ENCODE measurements at places on chromosomes 7 and 10.

DNA sequence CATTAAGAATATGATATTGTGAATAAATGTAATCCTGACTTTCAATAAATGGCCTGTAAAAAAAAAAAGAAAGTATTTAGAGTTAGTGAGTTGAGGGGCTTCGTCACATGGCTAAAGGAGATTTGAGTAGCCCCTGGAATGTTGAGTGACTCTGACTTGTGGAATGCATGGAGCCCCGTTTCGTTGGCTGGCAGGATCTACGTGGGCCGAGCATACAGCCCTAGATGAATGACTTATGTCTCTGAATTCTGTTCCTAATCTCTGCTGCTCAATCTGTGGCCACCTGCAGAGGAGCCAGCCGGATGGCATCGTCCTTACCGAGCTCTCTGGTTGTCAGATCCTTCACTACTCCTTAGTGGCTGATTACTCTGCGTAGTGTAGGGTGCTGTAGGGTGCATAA lies 155.7 kb downstream of the MGMT start:
- no peaks in the 10 kb centered on the region for H3K4me1 ChIP-seq
- H3K27ac ChIP-seq = no peak overlapping the region
- H3K27me3 ChIP-seq = no peaks in the 10 kb centered on the region
- no peaks in the 10 kb centered on the region for H3K36me3 ChIP-seq
- no peak for DNase-seq

- no peak for DNase-seq
- no peaks in the 10 kb centered on the region for H3K27me3 ChIP-seq
- H3K4me1 ChIP-seq = no peaks in the 10 kb centered on the region
- no peak overlapping the region for H3K27ac ChIP-seq
- H3K36me3 ChIP-seq = peaks cover under 1% of the 10 kb centered on the region
These were observed 62.8 kb upstream of the GJD4 start for GRCh38 chr10:35542303-35542702.

DNA sequence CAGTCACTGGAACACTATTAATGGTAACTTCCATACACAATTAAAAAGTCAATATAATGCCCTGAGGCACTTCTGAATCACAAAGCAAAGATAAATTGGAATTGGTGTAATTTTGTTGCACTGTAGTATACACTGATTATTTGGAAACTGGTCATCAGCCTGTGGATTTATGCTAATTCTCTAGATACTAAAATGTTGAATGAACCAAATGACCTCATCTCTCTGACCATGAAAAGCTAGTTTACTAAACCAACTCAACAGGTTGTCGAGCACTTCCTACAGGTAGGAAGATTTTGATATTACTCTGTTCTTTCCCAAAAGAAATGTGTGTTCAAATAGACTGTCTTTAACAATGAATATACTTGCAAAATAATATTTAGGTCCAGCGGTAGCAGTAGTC lies 5.3 kb downstream of the NRP1 start:
- no peak overlapping the region for H3K4me3 ChIP-seq
- H3K27ac ChIP-seq = no peak overlapping the region
- no peaks in the 10 kb centered on the region for H3K36me3 ChIP-seq
- no peaks in the 10 kb centered on the region for H3K27me3 ChIP-seq
- DNase-seq = no peak

DNA sequence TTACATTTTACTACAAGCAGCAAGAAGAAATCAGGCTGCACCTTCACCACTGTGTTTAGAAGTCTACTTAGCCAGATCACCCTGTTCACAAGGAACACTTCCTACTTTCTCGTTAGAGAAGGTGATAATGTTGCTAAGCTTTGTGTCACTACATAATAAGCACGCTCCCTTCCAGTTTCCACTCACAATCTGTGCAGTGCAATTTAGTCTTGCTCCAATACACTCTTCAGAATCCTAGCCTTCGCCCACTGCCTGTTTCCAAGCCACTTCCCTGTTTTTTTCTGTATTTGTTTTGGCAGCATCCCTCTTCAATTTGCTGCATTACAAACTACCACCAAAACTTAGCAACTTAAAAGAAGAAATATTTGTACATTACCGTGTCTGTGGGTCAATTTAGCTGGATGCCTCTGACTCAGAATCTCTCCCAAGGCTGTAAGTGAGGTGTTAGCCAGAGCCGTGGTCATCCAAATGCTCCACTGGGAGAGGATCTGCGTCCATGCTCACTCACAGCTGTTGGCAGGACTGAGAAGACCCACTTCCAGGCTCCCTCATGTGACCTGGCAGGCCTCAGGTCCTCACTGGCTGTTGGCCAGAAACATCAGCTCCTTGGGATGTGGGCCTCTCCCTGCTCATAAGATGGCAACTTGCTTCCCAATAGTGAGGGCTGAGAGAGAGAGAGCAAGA lies 110.4 kb downstream of the PON1 start:
- H3K36me3 ChIP-seq = no peaks in the 10 kb centered on the region
- H3K27ac ChIP-seq = no peak overlapping the region

DNA sequence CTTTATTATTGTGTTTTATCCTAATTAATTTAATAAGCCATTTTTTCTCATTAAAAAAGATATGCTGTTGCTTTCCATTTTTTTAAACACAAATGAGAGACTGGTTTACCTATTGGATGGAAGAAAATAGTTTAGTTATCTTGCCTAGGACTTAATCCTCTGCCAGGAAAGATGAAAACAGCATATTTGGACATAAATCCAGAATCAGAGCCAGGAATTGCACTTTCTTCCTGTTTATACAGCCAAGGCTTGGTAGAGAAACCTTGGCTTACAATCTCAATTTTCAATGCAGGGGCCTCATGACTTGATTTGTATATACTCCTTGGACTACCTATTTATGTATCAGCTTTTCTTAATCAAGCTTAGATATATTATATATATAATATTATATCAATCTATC lies 618.8 kb upstream of the SEMA3D start:
- no peak for DNase-seq
- H3K4me3 ChIP-seq = no peak overlapping the region
- no peak overlapping the region for H3K27ac ChIP-seq
- no peaks in the 10 kb centered on the region for H3K4me1 ChIP-seq
- H3K27me3 ChIP-seq = no peaks in the 10 kb centered on the region

DNA sequence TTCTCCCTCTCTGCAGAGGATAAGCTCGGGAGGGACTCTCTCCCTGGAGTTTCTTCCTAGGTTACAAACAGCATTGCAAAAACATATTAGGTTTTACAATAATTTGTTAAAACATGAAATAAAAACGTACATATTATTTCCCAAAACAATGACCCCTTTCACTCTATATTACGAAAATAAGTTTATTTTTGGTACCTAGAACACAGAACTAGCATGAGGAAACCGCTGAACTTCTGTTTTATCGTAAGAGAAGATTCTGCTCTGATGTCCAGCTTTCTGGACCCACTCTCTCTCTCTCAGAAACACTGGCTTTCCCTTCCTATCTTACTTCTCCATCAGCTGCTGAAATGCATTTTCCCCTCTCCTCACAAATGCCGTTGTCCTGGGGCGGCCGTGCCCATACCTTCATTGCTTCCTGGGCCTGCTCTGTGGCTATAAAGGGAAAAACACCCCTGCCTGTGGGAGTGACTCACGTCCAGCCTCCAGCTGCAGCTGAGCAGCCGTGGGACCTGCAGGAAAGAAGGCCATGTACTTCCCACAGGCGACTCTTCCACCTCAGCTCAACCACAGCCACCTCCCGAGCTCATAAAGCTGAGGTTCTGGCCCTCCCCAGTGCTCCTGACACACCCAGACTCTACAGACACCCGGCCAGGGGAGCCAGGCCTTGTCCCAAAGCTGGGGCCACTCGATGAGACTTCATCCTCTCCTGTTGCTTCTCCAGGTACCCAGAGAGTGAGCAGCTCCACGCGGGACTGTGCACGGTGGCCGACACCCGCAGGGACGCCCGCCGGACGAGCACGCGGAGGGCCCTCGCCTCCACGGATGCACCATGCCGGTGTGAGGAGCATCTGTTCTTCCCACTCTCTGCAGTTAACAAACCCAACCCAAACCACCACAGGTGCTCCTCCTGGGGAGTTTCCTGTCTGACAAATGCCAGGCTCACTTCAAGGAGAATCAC lies 3.1 kb downstream of the GPER1 start:
- no peaks in the 10 kb centered on the region for H3K4me1 ChIP-seq
- no peaks in the 10 kb centered on the region for H3K36me3 ChIP-seq
- no peak overlapping the region for H3K27ac ChIP-seq
- no peak for DNase-seq
- H3K27me3 ChIP-seq = no peaks in the 10 kb centered on the region
- H3K4me3 ChIP-seq = no peak overlapping the region

GRCh38 chr10:96222441-96222840 lies 48.9 kb downstream of the BLNK start:
- H3K4me1 ChIP-seq = no peaks in the 10 kb centered on the region
- no peaks in the 10 kb centered on the region for H3K27me3 ChIP-seq
- H3K4me3 ChIP-seq = no peak overlapping the region
- no peak for DNase-seq
- no peak overlapping the region for H3K27ac ChIP-seq

GRCh38 chr10:28716748-28717147 lies 39.4 kb downstream of the BAMBI start:
- H3K4me3 ChIP-seq = no peak overlapping the region
- no peak for DNase-seq
- H3K4me1 ChIP-seq = no peaks in the 10 kb centered on the region
- H3K36me3 ChIP-seq = no peaks in the 10 kb centered on the region
- peaks cover 4% of the 10 kb centered on the region for H3K27me3 ChIP-seq

DNA sequence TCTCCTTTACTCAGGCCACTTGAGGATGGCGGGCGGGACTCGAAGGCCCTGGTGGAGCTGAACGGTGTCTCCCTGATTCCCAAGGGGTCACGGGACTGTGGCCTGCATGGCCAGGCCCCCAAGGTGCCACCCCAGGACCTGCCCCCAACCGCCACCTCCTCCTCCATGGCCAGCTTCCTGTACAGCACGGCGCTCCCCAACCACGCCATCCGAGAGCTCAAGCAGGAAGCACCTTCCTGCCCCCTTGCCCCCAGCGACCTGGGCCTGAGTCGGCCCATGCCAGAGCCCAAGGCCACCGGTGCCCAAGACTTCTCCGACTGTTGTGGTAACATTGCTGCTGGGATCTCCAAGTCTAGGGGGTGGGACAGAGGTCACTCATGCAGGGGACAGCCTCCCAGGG lies 65.7 kb downstream of the GTF2IRD1 start:
- H3K4me1 ChIP-seq = no peaks in the 10 kb centered on the region
- no peak overlapping the region for H3K27ac ChIP-seq
- peaks cover 94% of the 10 kb centered on the region for H3K36me3 ChIP-seq
- H3K27me3 ChIP-seq = no peaks in the 10 kb centered on the region

DNA sequence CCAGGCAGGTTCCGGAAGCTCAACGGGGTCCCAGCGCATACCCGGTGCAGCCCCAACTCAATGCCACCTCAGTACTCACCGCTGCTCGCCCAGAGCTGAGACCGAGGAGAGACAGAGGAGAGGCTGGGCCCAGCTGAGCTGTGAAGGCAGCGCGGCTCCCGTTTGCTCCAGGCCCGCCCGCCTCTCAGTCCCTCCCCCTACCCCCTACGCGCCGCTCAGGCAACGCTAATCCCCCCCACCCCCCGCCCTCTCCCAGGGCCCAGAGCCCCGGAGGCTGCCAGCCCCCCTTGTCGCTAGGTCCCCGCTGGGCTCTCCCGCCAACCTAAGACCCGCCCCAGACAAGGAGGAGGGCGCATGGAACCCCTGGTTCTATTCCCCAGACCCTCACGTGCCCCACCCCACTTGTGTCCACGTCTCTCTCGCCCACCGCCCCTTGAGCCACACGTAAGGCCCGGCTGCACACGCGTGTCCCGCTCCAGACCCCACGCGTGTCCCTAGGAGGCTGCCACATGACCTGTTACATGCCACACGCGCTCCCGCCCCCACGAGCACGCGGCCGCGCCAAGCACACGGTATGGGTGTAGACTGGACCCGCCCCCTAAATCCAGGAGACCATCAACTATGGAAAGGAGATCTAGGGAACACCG lies at the start of gene PSD:
Gene PSD, minus strand, starts transcription at position 164 of the 647 bp plus-strand sequence. CDS start 1,747 bp downstream, outside the sequence.
- peaks cover 55% of the 10 kb centered on the region for H3K4me1 ChIP-seq
- peak within 1 kb of the TSS; percentile 81 for H3K4me3 ChIP-seq
- no peaks in the 10 kb centered on the region for H3K36me3 ChIP-seq

GRCh38 chr10:106268000-106268399 lies 896.5 kb downstream of the SORCS1 start:
- no peak for DNase-seq
- H3K27me3 ChIP-seq = no peaks in the 10 kb centered on the region
- no peak overlapping the region for H3K27ac ChIP-seq
- no peak overlapping the region for H3K4me3 ChIP-seq
- H3K4me1 ChIP-seq = no peaks in the 10 kb centered on the region
- H3K36me3 ChIP-seq = no peaks in the 10 kb centered on the region

- H3K27ac ChIP-seq = no peak overlapping the region
- H3K36me3 ChIP-seq = no peaks in the 10 kb centered on the region
These were observed 130.4 kb upstream of the MEOX2 start for GRCh38 chr7:15816835-15817426.

- H3K4me1 ChIP-seq = peaks cover 4% of the 10 kb centered on the region
- no peaks in the 10 kb centered on the region for H3K27me3 ChIP-seq
- H3K4me3 ChIP-seq = no peak overlapping the region
These were observed 121.6 kb downstream of the C10orf105 start for GRCh38 chr10:71597821-71598498.

GRCh38 chr10:88216976-88217375 lies 353.6 kb downstream of the PTEN start:
- no peaks in the 10 kb centered on the region for H3K4me1 ChIP-seq
- no peaks in the 10 kb centered on the region for H3K27me3 ChIP-seq
- peak; percentile 54 for DNase-seq
- no peaks in the 10 kb centered on the region for H3K36me3 ChIP-seq
- H3K27ac ChIP-seq = no peak overlapping the region

GRCh38 chr7:66921918-66922486 lies 977 bp downstream of the TMEM248 start:
- peak; percentile 44 for DNase-seq
- peaks cover 9% of the 10 kb centered on the region for H3K4me1 ChIP-seq
- H3K4me3 ChIP-seq = peak overlapping the region; percentile 86
- no peaks in the 10 kb centered on the region for H3K27me3 ChIP-seq
- peak overlapping the region; percentile 94 for H3K27ac ChIP-seq
- H3K36me3 ChIP-seq = no peaks in the 10 kb centered on the region

DNA sequence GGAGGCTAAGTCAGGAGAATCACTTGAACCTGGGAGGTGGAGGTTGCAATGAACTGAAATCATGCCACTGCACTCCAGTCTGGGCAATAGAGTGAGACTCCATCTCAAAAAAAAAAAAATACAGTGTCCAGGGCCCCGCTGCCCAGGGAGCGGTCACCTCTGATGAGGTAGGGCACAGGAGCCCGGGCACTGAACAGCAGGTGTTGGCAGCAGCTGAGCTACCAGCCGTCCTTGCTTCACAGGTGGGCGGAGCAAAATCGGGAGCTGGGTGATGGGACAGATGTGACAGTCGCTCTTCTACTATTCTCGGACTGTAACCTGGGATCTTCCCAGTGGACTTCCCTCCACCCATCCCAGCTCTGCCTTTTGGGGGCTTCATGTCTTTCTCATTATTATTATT lies 49.4 kb downstream of the GTF2IRD1 start:
- H3K27me3 ChIP-seq = no peaks in the 10 kb centered on the region
- no peaks in the 10 kb centered on the region for H3K4me1 ChIP-seq
- H3K36me3 ChIP-seq = no peaks in the 10 kb centered on the region

DNA sequence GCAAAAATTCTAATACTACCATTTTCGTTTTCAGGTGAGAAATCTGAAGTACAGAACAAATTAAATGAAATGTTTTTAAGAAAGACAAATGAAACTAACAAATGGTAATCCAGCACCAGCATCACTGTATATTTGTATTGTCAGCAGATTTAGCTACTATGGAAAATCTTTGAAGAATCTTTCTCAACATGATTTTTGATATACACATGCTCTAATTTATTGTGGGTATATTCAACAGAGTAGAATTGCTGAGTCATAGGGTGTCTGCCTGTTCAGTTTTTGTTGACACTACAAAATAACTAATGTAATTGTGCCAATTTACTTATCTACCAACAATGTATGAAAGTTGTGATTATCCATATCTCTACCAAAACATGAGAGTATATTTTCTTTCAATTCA lies 437.6 kb downstream of the PCDH15 start:
- no peaks in the 10 kb centered on the region for H3K4me1 ChIP-seq
- H3K4me3 ChIP-seq = no peak overlapping the region
- DNase-seq = no peak
- no peaks in the 10 kb centered on the region for H3K27me3 ChIP-seq
- H3K27ac ChIP-seq = no peak overlapping the region
